WERI-Rb-1 (cell line): ENCODE measurements at places on chromosomes 3 and 15.

GRCh38 chr3:62940771-62941563 is 65.8 kb upstream of the CADPS start:
- DNase-seq: no peak

DNA sequence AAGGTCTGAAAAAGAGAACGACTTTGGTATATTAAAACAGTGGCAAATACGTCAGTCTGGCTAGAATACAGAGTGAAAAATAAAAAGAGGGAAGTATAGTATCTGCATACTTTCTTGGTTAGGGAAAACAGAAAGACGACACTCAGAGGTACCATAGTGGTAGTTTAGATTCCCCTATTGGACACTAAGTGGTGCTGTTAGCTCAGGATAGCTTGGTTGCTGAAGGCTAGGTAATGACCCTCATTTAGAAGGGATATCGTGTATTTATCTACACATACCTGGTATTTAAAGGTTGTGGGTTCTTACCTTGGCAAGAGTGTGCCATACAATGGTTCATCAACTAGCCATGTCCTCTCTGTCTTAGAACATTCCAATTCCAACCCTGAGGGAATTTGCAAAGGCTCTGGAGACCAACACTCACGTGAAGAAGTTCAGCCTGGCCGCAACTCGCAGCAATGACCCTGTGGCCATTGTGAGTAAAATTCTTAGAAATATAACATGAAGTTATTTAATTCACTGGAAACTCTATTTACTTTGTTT is 31.0 kb downstream of the TMOD2 start:
- DNase-seq: no peak

DNA sequence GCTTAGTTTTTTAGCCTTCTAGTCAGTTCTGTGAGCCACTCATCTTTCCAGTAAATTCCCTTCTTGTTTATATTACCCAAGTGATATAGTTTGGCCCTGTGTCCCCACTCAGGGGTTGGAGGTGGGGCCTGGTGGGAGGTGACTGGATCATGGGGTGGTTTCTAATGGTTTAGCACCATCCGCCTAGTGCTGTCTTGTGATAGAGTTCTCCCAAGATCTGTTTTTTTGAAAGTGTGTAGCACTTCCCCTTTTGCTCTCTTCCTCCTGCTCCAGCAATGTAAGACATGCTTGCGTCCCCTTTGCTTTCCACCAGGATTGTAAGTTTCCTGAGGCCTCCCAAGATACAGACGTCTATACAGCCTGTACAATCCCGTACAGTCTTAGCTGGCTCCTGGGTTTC is 53.7 kb upstream of the INO80 start:
- no peak for DNase-seq

- peak; percentile 85 for DNase-seq
These were observed at the start of gene CSPG5 for GRCh38 chr3:47578691-47579632. Gene CSPG5, minus strand, starts transcription at chr3:47578865. Its CDS starts 172 bp downstream, at chr3:47578693.

- DNase-seq: no peak
These were observed 184.8 kb downstream of the SHQ1 start for GRCh38 chr3:72663429-72663828.

- DNase-seq: no peak
These were observed 696.3 kb upstream of the UBE2E2 start for GRCh38 chr3:22506871-22507270.

DNA sequence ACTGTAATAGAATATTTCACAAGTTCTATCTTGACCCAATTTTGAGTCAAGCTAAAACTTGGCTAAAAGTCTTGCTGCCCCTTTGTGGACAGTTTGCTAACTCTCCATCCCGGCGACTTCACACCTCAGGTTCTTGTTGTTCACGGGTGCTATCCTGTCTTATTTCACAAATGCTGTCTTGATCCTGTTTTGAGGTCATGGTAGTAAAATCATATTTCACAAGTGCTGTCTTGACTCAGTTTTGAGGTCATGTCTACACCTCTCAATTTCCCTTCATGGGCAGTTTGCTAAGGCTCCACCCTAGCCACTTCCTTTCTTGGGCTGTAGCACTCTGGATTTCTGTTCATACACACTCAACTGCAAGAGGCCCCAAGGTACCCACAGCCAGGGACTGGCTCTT is 45.0 kb upstream of the GK5 start:
- DNase-seq: no peak

DNA sequence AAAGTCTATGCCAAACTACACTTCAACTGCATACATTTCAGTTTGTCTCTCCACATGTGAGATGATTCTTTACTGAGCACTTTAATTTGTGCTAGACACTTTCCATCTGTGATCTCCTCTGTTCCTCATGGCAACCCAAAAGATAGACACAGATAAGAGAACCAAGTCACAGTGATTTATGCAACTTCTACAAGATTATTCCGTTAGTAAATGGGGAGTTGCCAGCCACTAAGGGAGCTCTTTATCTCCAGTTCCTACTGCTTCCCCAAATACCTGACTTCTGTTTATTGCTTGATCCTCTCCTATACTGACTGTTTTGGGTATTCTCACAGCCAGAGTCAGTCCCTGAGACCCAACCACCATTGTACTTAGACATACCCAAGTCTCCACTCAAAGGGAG is 24.1 kb upstream of the AKAP13 start:
- DNase-seq: no peak

DNA sequence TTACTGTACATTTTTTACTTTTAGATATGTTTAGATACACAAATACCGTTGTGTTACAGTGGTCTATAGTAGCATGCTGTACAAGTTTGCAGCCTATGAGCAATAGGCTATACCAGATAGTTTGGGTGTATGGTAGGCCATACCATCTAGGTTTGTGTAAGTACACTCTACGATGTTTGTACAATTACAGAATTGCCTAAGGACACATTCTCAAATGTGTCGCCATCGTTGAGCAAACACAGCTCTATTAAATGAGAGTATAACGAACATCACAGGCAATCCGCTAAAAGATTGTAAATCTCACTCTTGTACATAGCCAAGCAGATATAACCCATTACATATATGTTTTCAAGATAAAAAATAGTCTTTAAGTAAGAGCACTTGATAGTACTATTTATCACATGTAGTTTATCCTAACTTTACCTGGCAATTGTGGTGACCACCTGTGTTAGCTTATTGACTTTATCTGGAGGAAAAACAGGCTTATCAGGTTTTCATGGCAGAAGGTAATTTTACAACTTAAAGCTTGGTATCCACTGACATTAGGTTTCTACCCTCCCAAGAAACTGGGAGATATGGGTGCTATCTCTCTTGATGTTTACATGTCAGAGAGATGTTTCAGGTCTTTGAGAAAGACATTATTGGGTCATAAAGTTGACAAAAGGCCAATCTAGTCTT is 898.7 kb downstream of the NSUN3 start:
- DNase-seq: no peak

DNA sequence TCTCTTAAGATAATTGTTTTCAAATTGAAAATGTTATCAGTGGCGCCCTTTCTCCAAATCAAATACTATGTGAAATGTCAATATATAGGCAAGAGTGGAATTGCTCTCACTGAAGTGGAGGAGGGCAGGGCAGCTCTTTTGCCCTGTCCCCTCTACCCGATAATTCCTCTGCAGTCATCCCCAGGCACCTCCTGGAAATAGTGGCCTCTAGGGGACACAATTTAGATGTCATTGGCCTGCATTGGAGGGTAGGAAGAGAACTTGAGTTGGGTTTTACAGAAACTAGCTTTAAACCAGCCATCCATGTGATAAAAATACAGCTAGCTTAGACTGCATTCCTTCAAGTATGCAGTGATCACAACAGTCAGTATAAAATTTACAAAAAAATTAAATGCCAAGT is 288.9 kb downstream of the EDEM1 start:
- no peak for DNase-seq

DNA sequence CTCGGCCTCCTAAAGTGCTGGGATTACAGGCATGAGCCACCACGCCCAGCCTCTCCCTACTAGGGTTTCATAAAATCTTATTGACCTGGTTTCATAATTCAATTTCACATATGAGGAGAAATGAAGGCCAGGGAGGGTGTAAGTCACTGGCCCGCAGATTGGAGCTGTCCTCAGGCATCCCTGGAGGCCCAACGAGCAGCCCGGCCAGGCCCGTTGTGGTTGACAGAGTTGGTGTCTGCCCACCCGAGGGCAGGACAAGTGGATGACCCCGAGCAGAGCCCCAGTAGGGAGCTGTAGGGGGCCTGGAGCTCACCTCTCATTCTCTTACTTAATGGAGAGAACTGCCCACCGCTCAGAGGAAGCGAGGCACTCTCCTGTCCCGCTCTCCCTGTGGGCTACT is 78.9 kb downstream of the CPN2 start:
- no peak for DNase-seq

GRCh38 chr3:52218937-52219650 is 6.4 kb downstream of the TLR9 start:
- DNase-seq: no peak

DNA sequence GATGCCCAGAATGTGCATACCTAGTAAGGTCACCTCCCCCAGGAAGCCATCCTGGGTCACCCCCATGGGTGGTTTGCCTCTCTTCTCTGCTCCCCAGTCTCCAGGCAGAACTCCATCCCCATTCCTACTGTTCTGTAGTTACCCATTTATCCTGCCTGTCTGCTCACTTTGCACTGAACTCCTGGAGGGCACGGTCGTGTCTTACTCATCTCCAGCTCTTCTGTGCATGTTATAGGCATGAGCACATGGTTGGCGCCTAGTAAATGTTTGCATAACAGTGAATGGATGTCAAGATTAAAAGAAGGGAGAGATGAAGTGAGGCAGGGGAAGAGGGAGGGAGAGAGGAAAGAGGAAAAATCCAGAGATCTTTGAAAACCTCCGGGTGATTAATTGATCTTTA is 208.4 kb upstream of the TRIM42 start:
- no peak for DNase-seq

DNA sequence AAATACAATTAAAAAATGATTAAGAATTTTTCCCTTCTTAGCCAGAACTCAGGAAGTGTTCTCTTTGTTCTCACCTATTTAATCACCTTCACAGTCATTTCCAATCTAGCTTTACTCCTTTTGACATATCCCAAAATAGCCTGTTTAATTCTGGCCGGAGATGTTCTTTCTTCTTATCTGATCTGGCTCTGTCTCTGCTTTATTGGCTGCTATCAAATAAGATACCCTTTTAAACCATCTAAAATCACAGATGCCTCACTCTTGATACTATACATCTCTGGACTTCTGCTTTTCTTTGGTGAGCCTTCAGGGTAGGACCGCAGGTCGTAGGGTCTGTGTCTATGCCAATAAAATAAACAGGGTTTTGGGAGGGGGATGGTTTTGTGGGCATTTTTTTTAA is 319.2 kb upstream of the SEMA6D start:
- DNase-seq: no peak

- peak; percentile 9 for DNase-seq
These were observed 20.5 kb downstream of the SLC35A5 start for GRCh38 chr3:112582244-112582874.

GRCh38 chr3:97911459-97911858 is 60.8 kb downstream of the RIOX2 start:
- peak; percentile 58 for DNase-seq
